ENCODE measurements at places on chromosomes 6 and 20.

DNA sequence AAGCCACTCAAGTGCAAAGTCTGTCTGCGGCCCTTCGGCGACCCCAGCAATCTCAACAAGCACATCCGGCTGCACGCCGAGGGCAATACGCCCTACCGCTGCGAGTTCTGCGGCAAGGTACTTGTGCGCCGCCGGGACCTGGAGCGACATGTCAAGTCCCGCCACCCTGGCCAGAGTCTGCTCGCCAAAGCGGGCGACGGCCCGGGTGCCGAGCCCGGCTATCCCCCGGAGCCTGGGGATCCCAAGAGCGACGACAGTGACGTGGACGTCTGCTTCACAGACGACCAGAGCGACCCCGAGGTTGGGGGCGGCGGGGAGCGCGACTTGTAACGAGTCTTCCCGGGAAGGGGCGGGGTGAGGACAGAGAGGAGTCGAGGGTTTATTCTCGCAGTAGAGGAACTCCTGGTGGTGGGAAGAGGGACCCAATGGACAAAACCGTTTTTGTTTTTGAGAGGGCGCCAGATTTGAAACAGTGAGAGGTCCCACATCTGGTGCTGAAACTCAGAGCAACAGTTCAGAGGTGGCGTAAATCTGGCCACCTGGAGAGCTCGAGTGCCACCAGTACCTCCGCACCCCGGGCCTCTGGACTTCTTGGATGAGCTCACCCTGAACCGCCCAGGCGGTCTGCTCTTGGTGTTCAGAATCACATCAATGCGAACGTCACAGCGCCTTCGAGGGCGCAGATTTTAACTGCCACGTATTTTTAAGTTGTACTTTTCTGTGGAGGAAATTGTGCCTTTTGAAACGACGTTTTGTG lies 8.0 kb downstream of the PRDM13 start:
- DNase-seq: peak; percentile 34

- DNase-seq: no peak
Observed at GRCh38 chr6:167089243-167090142, 33.4 kb upstream of the CCR6 start.

DNA sequence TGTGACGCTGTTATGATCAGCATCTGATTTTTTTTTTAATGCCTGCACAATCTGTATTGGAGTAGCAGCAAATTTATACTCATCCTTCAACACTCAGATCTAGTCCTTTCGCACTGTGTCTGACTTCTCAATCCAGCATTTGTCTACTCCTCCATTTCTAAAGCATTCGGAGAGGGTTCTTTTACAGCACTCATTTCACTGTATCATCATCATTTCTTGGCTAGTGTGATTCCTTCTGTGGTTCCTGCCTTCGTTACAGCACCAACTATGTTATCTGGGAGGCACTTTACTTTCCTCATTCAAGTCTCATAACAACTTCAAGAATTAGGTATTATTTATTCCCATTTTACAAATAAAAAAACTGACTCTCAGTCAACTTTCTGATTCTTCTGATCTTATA lies 18.0 kb downstream of the NUDT3 start:
- no peak for DNase-seq

- DNase-seq: no peak
Observed at GRCh38 chr6:107556082-107556481, 66.2 kb downstream of the SOBP start.

DNA sequence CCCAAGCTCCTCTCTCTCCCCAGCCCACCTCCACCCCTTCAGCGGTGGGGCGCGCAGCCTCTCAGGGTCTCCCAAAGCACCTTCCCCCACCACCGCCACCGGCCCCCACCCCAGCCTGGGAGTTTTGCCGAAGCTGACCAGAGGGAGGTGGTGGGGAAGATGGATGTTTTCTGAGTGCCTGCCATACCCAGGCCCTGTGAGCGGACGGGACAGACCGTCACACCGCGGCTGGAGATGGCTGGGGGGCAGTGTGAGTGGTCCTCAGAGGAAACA lies 5.7 kb downstream of the C20orf204 start:
- no peak for DNase-seq

DNA sequence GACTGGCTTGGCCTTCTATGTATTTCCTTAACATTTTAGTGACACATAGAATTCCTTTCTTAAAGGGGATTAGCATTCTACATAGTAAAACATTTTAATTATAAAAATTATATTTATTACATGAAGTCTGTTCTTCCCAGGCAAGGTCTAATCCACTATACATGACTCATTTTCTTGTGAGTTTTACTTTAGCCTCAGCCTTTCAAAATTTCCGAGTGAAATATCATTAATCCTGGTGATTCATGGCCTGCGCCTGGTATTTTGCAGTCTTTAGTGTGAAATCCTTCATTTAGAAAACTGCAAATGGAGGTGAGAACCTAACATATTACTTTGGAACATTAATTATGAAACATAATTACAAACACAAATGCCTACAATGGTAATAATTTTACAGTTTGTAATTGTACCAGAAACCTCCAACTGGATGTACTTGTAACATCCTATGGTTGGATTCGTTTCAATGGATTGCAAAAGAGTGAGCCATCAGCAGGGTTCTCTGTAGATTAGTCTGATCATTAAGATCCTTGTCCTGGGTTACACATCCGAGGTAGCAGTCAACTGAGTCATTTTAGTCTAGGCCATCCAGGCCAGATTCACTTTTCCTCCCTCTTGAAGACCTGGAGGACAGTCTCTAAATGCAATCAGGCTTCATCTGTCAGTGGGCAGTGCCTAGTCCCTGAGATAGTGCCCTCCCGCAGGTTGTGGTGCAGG lies 272.0 kb downstream of the PACRG start:
- DNase-seq: no peak

- DNase-seq: no peak
Observed at GRCh38 chr6:7224731-7225130, 88.3 kb downstream of the SSR1 start.

DNA sequence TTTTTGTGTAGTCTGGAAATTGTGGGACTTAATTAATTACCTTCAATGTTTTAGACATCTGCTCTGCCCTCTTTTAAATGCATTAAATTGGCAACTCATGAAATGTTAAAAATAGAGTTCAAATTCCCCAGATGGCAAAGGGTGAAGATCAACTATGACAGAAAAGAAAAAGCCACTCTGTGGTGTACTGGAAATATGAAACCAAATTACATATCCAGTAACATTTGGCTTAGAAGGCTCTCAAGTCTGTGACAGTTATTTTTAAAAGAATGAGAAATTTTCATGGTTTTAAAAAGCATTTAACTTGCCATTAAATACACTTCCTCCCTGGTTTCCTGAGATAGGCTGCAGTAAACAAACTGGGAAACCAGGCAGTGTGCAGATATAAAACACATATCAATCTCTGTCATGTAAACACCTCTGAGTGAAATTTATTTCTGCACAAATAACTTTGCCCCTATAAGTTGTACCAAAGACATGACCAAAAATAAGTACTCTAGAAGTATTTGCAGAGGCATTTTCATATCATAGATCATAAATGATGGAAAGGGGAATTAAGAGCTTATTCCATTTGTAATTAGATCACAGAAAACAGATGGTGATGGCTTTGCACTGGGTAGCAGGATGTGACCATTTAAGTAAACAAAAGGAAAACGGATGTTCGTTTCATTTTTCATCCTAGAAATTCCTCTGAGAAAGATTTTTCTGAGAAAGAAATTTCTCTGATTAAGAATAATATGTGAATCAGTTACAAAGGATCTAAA lies 360.1 kb downstream of the SAMD5 start:
- DNase-seq: no peak

DNA sequence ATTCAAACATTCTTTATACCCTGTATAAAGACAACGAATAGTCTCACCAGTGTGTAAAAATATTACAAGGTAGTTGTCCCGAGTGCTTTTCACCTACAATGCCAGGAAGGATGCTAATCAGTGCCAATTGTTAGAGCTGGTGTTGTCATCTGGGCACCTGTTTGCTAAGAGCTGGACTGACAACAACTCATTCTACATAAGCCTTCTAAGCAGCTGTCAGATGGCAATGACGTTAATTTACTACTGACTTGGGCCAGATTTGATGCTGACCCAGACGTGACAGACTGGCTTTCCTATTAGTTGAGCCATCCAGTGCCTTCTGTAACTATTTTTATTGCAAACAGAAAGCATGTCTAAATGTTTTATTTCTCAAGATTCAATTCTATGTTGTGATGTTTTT lies 355.2 kb downstream of the ADGRB3 start:
- no peak for DNase-seq

- DNase-seq: no peak
Observed at GRCh38 chr6:24251339-24251738, 106.5 kb downstream of the DCDC2 start.

- no peak for DNase-seq
Observed at GRCh38 chr6:127120023-127120786, 1.7 kb downstream of the RSPO3 start.

GRCh38 chr6:81997090-81997926 lies 244.8 kb upstream of the TENT5A start:
- DNase-seq: no peak

GRCh38 chr20:44705364-44706094 lies 9.6 kb upstream of the CCN5 start:
- DNase-seq: no peak

GRCh38 chr6:116406678-116407345 lies 36.1 kb downstream of the DSE start:
- no peak for DNase-seq

DNA sequence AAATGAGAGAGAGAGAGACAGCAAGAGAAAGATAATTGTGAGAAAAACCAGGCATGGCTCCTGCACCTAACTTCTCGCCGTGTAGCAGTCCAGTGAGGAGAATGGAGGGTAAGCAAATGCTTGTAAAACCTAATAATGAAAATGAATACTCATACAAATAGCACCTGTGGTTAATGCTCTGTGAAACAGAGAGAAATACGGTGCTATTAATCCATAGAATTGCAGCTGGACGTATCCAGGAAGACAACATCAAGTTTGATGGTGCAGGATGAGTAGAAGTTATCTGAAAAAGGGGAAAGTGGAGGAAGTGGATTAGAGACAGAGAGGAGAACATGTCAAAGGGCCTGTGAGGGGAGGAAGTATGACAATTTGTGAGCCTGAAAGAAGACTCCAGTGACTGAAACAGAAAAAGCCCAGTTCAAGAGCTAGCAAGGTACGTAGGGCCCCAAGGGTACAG lies 89.4 kb upstream of the PAK5 start:
- no peak for DNase-seq

DNA sequence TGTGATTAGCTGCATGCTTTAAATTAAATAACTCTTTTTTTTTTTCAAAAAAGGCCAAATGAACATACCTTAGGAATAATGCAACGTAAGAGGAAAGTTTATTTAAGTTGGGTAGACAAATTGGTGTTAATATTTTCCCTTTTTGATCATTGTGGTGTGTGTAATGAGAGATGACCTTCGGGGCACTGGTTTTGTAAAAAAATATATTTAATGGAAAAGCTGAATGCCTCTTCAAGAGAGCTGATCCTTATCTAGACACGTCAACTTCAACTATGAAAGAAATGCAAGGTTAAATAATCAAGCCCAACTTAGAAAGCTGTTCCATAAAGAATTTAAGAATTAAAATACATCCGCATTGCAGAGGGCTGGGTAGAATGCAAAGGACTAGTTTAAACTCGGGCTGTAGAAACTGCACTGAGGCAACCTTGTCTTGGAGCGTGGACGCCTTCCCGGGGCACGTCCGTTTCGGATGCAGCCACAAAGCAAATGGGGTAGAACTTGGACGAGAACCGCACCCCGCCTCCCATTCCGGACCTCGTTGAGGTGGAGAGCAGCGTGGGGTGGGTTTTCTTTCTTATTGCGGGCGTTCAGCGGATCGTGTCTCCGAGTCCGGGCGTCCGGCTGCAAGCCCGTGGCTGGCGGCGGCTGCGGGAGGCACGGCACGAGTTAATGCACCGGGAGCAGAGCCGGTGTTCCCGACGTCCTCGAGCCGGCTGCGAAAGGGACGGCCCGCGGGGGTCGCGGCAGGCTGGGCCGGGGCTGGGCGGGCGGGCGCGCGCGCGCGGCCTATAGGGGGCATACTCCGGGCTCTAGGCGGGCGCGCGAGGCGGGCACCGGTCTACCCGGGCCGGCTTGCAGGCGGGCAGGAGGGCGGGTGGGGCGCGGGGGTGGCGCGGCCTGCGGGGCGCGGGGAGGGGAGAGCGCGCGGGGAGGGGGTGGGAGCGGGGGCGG lies 1.9 kb downstream of the JARID2 start:
- peak; percentile 60 for DNase-seq

DNA sequence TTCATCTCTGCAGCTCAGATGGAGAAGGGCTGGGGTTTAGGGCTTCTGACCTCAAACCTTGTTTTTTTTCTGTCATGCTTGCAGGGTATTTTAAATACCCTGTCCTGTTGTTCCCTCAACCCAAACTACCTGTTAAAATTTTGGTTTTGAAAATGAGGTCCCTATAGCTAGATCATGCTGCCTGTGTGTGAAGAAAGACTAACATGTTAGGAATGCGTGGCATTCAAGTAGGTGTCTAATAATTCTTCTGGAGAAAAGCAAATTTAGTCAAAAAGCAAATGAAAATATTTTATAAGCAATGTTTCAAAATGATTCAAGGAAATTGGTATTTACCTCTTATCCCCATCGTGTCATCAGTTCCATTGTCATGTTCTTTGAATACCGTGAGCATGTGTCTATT lies 77.2 kb upstream of the C20orf144 start:
- DNase-seq: no peak

DNA sequence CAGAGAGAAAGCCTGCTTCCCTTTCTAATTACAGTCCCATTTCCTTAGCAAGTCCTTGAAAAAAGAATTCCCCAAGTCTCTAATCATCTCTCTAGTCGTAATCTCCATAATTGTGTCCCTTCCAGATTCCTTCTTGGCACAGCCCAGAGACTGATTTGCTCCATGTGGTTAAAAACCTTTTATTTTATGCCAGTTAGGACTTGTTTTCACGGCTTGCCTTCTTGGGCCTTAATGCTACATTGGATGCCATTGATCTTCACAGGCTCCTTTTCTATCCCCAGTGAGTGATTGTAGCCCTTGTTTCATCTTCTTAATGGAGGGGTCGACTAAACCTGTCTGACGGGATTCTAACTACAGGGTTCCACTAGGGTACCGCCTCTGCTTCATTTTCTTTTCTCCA lies 650.6 kb upstream of the ARID1B start:
- DNase-seq: no peak

GRCh38 chr6:56664029-56664428 lies 21.3 kb upstream of the DST start:
- DNase-seq: no peak

DNA sequence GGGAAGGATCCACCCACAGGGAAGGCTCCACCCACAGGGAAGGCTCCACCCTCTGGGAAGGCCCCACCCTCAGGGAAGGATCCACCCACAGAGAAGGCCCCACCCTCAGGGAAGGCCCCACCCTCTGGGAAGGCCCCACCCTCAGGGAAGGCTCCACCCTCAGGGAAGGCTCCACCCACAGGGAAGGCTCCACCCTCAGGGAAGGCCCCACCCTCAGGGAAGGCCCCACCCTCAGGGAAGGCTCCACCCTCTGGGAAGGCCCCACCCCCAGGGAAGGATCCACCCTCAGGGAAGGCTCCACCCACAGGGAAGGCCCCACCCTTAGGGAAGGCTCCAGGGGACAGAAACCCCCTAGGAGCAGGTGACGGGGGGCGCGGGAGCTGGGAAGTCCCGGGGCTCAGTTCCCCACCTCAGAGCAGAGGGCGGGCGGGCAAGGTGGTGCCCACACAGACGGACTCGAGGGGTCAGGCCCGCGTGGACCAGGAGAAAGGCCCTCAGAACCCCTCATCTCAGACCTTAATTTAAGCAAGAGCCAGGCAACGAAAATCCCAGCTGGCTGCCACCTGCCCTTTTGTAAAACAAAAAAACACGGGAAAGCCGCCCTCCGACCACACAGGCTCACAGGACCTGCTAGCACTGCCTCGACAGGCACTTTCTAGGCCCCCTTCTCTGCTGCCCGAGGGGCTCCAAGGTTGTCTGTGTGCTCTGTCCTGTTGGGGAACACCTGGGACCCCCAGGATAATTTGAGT lies 39.7 kb downstream of the KCNQ2 start:
- DNase-seq: no peak

GRCh38 chr20:61387204-61387953 lies 135.3 kb downstream of the CDH4 start:
- no peak for DNase-seq

All from naive thymus-derived CD8-positive, alpha-beta T cell (primary cell).